MV-4-11 (cell line): ENCODE measurements at places on chromosomes 13 and 19.
A peak's percentile ranks its signal among the peaks of the same experiment; 100 is the strongest.

DNA sequence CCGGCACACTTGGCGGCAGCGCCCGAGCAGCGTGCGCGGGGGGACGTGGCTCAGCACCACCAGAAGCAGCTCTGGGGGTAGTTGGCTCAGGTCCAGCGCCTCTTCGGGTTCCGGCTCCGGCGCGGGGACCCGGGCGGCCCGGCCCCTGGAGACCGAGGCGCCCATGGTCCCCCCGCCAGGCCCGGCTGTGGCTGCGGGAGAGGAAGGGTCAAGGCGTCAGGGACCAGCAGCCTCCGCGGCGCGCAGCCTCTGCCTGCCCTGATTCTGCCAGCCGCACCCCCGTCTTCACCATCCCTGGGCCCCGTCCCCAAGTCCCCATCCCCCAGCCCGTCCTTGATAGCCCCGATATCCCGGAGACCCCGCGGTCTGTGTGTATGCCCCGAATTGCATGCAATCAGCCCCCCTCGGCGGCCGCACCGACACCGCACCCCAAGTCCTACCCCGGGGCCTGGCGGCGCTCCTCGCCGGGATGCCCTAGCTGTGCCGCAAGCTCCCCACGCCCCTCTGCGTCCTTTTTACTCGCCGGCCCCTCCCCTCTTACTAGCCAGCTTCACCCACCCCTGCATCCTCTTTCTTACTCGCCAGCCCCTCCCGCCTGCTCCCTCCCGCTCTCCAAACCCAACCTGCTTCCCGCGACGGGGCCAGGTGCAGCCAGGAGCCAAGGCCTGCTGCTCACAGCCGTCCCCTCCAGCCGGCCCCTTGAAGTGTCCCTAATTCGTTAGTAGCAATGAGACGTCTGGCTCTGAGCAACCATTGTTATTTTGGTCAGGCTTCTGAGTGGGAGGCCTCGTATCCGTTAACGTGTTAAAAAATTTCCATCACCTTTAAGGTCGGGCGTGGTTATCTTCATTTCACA is at the start of gene FBXO27:
FBXO27 (minus strand) TSS at position 487 of the 856 bp plus-strand sequence; CDS start at position 165, 322 bp downstream.
- DNase-seq, result no peak

GRCh38 chr19:46617601-46618000 is 7.3 kb downstream of the PTGIR start:
- DNase-seq, result no peak

- peak; percentile 61 for DNase-seq
These were observed 48.8 kb upstream of the INTS6 start for GRCh38 chr13:51501592-51502152.

DNA sequence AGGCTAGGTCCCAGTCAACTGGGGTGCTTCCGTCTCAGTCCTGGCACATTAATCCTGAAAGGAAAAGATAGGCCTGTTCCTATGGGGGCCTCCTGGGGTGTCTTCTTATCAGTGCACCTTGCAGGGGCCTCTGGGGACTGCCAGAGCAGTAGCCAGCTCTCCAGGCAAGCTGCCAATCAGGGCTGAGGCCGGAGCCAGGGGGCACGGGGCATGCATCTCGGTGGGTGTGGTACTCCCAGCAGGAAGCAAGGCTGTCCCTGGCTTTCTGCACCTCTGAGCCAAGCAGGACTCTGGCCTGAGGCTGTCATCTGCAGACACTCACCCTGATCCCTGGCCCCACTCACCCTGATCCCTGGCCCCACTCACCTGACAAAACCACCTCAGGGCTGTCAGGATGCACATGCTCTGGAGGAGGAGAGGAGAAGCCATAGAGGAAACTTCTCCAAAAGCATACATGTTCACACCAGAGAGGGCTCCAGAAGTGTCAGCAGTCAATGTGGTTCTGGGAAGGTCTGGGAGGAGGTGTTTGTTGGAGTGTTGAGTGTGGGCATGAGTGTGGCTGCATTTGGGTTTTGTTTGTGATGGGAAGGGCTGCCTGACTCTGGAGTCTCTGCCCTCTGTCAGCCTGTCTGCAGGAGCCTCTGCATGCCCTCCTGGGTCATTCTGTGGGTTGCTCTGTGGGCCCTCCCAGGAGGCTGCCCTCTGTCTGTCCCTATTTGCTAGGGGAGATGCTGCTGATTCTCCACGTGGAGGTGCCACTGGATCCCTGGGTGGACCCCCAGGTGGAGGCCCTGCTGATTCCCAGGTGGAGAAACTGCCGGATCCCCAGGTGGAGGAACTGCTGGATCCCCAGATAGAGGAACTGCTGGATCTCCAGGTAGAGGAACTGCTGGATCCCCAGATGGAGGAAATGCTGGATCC is 22.7 kb upstream of the KCTD15 start:
- DNase-seq, result no peak

GRCh38 chr13:39578821-39579291 is 24.1 kb downstream of the LHFPL6 start:
- no peak for DNase-seq

DNA sequence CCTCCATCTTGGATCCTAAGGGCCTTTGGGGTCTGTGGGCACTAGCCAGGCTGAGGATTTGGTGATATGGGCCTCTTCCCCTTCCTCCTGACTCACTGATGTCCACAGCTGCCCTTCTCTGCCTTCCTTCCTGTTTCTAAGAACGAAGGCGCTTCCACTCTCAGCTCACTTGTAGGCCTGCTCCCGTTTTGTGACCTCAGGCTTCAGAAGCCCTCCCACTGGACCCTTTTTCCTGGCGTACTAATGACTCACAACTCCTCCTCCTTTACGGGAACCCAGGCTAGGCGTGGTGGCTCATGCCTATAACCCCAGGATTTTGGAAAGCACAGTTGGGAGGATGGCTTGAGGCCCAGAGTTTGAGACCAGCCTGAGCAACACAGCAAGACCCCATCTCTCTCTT is 55.6 kb downstream of the TMED1 start:
- peak; percentile 98 for DNase-seq
